ENCODE measurements at places on chromosomes 1 and 21.

DNA sequence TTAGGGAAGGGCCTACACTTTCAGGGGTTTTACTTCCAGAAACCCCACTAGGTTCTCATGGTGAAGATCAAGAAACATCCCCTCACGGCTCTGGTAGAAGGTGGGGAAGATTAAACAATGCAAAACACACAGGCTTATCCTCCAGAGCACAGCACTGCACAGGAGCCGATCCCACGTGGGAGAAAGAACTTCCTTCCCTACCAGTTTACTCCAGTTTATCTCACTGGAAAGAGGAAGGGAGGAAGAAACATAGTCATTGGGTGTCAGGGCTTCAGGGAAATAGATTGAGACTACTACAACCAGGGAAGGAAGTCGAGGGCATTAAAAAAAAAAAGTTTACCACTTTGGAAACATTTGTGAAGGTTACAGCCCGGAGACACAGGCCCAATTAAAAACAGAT is 164.4 kb downstream of the NTPCR start:
- DNase-seq, result no peak

- no peak for DNase-seq
These were observed 510.4 kb upstream of the PTBP2 start for GRCh38 chr1:96211202-96211601.

GRCh38 chr1:43293176-43293575 is 7.6 kb upstream of the TIE1 start:
- DNase-seq, result no peak

- DNase-seq, result no peak
These were observed 89.5 kb downstream of the SCMH1 start for GRCh38 chr1:41152622-41153044.

All from activated T-cell treated with anti-CD3 and anti-CD28 coated beads, Interleukin-2, amount 50 U/mL, for 1 hour (primary cell).